ENCODE measurements at places on chromosomes 12 and 14. TPM values are rescaled to one million over a fixed set of nuclear protein-coding genes. Genes with fewer than 3 reads are reported as not detected.

- DNase-seq: peak; percentile 75
- H3K4me3 ChIP-seq: no peak overlapping the region
- peaks cover 11% of the 10 kb centered on the region for H3K4me1 ChIP-seq
- no peaks in the 10 kb centered on the region for H3K36me3 ChIP-seq
Measured at GRCh38 chr12:45268672-45269411, 52.9 kb downstream of the ANO6 start.

DNA sequence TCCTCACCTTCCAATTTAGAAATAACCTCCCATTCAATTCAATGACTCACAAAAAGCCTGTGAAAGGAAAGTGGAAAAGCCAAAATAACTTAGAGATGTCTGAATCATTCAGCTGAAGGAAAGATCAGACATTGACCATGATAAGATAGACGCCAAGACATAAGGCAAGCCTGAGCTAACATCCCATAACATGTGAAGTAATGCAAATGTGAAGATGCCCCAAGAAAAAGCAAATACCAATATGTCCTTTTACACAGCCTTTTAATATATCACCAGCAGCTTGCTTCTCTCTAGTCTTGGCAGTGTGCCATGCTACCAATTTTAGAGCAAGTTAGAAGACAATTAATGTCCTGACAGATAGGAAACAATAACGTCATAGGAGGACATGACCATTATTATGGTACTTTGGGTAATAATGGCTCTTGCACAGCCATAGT, 2.4 kb upstream of the NUMB start:
- DNase-seq: peak; percentile 1
- no peaks in the 10 kb centered on the region for H3K36me3 ChIP-seq
- peaks cover 12% of the 10 kb centered on the region for H3K4me1 ChIP-seq
- H3K4me3 ChIP-seq: no peak overlapping the region

The DACT1 gene
- 0.46 TPM for total RNA-seq

DNA sequence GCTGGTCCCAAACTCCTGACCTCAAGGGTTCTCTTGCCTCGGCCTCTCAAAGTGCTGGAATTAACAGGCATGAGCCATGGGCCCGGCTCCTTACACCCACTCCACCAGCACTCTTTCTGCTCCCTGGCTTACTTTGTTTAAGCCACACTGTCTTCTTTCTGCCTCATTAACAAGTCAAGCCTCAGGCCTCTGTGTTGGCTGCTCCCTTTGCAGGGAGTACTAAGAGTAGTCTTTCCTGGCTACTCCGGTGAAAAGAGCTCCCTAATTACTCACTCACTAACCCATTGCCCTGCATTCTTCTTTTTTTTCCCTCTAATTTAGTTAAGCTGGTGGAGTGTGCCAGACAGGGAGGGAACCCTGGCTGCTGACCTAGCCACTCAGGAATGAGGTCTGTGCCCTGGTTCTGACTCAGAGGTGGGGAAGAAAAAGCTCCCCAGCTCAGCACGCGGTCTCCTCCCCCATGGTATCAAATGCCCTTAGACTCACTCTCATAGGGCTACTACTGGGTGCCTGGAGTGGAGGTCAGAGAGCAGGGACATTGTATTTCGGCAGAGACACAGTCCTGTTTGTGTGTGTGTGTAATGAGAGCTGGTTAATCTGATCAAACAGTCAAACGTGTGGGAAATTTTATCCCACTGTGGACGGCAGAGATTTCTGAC, 19.8 kb downstream of the GALNT6 start:
- peak; percentile 96 for DNase-seq
- H3K27me3 ChIP-seq: no peaks in the 10 kb centered on the region
- H3K36me3 ChIP-seq: peaks cover 13% of the 10 kb centered on the region
- H3K27ac ChIP-seq: peak overlapping the region; percentile 78

The ITGA7 gene
- 65.6 TPM for total RNA-seq

The DIO3 gene
- total RNA-seq: 60.5 TPM

The AMDHD1 gene
- 0.49 TPM for total RNA-seq

DNA sequence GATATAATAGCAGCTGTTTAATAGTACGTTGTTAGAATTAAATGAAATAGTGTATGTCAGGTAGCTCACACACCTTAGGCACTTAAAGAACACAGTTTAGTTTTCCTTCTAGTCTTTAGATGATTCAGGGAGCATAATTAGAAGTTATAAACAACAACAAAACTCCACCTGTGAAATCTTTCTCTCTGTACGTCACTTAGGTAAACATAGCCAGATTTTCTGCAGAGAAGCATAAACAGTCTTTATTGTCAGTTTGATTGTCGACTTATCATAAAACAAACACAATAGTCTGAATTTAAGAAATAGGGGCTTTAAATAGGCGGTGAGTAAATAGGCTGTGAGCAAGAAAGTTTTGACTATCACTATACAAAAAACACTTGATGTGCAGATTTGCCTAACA, 84.6 kb upstream of the PKP2 start:
- H3K27ac ChIP-seq: no peak overlapping the region
- peak overlapping the region; percentile 47 for H3K4me3 ChIP-seq
- no peak for DNase-seq

The PRH2 gene
- not detected for total RNA-seq

- no peaks in the 10 kb centered on the region for H3K27me3 ChIP-seq
- no peaks in the 10 kb centered on the region for H3K4me1 ChIP-seq
- H3K4me3 ChIP-seq: no peak overlapping the region
- no peak for DNase-seq
- no peaks in the 10 kb centered on the region for H3K36me3 ChIP-seq
Measured at GRCh38 chr12:18428416-18428815, 167.1 kb downstream of the PIK3C2G start.

The CACNA2D4 gene
- 5.7 TPM for total RNA-seq

The RHEBL1 gene
- total RNA-seq: 0.56 TPM

- no peak overlapping the region for H3K4me3 ChIP-seq
- no peaks in the 10 kb centered on the region for H3K4me1 ChIP-seq
- DNase-seq: no peak
- H3K27ac ChIP-seq: no peak overlapping the region
- H3K36me3 ChIP-seq: no peaks in the 10 kb centered on the region
Measured at GRCh38 chr14:92568621-92569479, 55.3 kb downstream of the RIN3 start.

GRCh38 chr12:131573631-131574394, 137.1 kb upstream of the SFSWAP start:
- no peak overlapping the region for H3K27ac ChIP-seq
- H3K4me3 ChIP-seq: no peak overlapping the region
- DNase-seq: peak; percentile 46

The CMTM5 gene
- 0.40 TPM for total RNA-seq

DNA sequence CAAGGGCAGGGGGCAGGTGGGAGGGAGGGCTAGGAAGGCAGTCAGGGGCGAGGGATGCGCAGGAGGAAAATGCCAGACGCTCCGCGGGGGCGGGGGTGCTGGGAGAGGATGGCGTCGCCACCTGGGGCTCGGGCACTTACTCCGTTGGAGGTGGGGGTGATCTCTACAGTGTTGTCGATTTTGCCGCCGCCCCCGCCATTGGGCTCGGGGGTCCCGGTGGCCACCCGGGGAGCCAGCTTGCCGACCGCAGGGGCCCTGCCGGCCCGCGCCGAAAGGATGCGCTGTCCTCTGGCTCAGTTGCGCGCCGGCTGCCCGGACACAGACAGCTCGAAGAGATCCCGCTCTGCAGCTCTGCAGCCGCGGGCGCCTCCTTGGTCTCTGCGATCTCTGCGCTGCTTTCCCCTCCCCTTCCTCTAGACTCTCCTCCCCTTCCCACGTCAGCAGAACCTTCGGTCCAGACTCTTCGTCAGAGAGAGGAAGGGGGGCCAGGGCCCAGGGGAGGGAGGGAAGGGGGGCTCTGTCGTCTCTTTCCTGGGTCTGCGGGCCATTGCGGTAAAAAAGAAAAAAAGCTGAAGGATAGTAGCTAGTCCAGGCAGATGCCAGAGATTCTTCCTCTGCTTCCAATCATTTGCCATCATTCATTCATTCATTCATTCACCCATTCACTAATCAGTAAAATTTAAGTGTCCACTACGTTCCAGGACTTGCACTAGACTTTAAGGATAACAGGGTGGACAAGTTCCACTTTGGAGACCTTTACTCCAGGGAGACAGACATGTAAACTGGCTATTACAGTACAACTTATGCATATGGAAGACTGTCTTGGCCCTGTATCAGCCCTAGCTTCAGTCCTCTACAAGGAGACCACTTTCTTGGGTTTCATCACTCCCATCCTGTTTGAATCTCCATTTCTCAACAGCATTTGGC, at the start of gene SLC22A17:
TSS of gene SLC22A17 (minus strand) at position 382 of the 927 bp plus-strand sequence.
- peak within 1 kb of the TSS; percentile 81 for H3K4me3 ChIP-seq
- peaks cover 8% of the 10 kb centered on the region for H3K27me3 ChIP-seq
- peaks cover 15% of the 10 kb centered on the region for H3K36me3 ChIP-seq
- no peaks in the 10 kb centered on the region for H3K4me1 ChIP-seq
- DNase-seq: peak; percentile 93
- H3K27ac ChIP-seq: peak within 1 kb of the TSS; percentile 79

The CFAP54 gene
- total RNA-seq: 0.89 TPM

The OTX2 gene
- 375 TPM for total RNA-seq

The ISM2 gene
- total RNA-seq: 1.6 TPM

- no peaks in the 10 kb centered on the region for H3K36me3 ChIP-seq
- H3K4me3 ChIP-seq: peak overlapping the region; percentile 75
- H3K27ac ChIP-seq: no peak overlapping the region
- peaks cover 54% of the 10 kb centered on the region for H3K27me3 ChIP-seq
Measured at GRCh38 chr12:55708695-55709233, 1.1 kb upstream of the ITGA7 start.
